ENCODE measurements at places on chromosomes 2 and 18.

DNA sequence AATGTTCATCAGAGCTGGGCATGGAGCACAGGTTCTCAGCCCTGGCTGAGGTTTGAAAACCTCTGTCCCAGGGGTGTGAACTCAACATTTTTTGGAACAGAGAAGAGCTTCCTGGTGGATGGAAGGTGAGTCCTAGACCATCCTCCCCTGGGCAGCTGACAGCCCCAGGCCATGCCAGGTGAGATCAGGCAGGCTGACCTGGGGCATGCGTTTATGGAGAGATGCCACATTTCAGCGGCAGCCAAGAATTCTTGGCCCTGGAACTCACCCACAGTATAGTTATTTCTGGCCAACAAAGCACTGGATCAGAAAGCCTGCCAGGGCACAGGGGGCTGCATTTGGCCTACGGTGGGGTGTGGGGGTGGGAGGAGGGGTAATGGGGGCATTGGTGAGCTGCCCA is 83.8 kb downstream of the EDAR start:
- no peak for DNase-seq

GRCh38 chr2:199940373-199940772 is 14.9 kb downstream of the TYW5 start:
- DNase-seq = no peak

- no peak for DNase-seq
These were observed 285.4 kb upstream of the HS6ST1 start for GRCh38 chr2:128604045-128604444.

DNA sequence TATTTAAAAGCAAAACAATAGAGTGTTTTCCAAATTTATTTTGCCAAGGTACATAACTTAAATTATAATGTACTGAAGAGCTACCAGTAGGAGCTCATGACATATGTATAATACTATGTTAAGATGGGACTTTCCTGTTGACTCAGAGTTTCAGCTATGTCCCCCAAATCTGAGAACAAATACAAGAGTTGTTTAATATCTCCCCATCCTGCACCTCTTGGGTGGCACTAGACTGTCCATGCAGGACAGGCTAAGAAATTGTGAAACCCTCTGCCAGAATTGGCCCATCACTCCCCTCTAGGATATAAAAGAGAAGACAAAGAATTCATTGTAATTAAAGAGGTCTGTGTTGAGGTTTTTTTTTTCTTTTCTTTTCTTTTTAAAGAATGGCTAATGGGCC is 21.7 kb upstream of the CTAGE1 start:
- no peak for DNase-seq

- no peak for DNase-seq
These were observed 6.2 kb upstream of the GDF7 start for GRCh38 chr2:20660506-20661420.

DNA sequence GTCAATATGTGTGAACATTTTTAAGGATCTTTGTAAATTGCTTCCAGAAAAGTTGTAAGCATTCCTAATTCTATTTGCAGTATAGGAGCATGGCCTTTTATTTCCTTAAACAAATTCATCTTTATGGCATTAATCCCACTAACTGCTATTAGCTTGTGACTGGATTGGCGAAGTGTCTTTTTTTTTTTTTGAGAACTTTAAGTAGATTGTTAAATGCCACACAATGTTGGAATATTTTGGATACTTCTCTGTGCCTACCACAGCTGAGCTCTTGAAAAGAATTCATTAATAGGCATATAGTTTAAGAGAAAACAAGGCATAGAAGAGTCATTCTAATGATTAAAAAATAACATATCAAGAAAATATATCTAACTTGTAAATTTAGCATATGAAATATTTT is 129.7 kb downstream of the LAMA3 start:
- no peak for DNase-seq

DNA sequence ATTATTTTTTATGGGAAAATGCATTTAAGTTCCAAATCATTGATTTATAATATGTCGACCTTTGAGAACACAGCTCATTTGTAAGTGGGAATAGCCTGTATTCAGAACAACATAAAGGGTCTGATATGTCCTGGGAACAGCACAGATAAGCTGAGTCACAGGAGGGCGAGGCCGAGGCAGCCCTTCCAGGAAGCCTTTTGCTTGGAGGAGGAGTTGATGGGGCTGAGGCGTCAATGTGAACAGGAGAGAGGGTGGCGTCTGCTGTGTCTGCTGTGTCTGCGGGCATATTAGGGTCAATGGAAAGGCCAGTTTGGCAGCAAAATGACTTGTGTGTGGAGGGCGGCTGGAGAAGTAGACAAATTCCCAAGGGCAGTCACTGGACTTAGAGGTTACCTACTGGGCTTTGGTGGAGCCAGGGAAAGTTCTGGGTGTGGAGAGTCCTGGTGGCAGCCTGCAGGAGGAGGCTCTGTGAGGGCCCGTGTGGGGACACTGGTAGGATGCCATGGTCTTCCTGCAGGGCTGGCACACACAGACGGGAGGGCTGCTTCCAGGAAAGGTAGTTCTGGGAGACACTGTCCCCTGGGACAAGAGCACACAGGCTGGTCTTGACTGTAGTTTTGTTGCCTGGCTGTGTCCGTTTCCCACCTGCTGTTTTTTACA is 128.1 kb downstream of the GLI2 start:
- DNase-seq = no peak

GRCh38 chr2:152303951-152304350 is 31.0 kb upstream of the FMNL2 start:
- DNase-seq = no peak

- no peak for DNase-seq
These were observed 128.0 kb downstream of the OLA1 start for GRCh38 chr2:174120346-174120745.

GRCh38 chr2:10072656-10073480 is 7.3 kb downstream of the CYS1 start:
- DNase-seq = peak; percentile 73

DNA sequence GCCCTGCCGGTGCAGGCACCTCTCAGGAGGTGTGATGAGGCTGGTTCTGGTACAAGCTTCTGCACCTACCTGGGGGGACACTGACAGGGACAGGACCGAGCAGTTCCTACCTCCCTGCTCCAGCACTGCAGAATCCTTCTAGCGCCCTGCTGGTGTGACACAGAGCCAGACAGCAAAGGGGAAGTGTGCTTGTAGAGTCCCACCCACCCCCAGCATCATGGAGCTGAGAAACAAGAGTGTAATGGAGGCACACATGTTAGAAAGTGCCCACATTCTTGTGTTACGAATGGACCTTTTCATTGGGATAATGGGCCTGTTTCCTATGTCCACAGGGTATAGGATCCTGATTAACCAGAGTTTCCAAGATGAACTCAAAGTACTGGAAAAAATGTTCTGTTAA is 38.3 kb downstream of the OXER1 start:
- no peak for DNase-seq

- DNase-seq = no peak
These were observed 210.9 kb upstream of the TMEM200C start for GRCh38 chr18:6106091-6106685.

DNA sequence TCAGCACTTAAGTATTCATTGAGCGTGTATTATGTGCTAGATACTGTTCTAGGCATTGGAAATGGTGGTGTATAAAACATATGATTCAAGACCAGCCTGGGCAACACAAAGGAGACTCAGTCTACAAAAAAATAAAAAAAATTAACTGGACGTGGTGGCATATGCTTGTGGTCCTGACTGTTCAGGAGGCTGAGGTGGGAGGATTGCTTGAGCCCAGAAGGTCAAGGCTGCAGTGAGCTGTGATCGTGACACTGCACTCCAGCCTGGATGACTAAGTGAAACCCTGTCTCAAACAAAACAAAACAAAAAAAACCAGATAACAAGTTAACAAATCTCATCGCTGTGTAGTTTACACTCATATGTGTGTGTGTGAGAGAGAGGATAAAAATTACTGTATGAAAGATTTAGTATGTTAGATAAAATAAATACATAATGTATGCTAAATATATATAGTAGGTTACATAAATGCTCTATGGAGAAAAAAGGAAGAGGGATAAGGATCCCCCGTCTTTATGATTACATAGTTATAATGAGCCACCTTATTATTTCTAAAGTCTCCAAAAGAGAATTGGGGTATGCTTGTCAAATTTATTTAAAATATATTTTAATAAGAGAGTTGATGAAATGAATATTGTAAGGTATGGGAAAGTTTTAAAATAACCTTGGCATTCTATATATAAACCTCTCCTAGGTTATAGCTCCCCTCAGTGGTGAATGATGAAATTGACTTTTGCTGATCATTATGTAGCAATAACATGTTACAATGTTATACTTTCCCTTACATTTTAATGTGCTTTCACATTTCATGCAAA is 69.2 kb downstream of the EHBP1 start:
- DNase-seq = no peak

- no peak for DNase-seq
These were observed 9.3 kb downstream of the OTX1 start for GRCh38 chr2:63059793-63060471.

DNA sequence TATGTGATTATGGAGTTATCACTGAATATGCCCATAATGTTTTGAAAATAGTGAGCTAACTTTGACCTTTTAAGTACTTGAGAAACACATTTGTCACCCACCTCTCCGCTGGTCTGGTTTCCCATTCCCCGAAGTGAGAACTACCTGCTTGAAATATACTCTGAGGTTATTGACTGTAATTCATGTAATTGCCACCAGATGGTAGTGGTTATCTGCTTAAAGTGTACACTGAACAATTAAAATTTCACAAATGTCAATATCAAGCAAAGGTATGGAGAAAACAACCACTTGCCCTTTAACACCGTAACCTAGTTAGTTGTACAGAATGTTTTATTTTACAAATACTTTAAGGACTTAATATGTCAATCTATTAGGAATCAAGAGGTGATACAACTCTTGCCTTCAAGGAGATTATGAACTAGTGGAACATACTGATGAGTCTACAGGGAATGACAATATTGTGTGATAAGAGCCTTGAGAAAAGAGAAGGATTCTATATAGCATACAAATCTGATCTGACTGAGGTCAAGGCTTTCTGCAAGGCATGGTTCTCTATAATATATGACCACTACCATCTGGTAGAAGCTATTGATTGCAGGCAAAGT is 316.8 kb upstream of the KCNH7 start:
- DNase-seq = no peak

GRCh38 chr2:31889044-31889443 is 121.8 kb downstream of the MEMO1 start:
- DNase-seq = no peak

- no peak for DNase-seq
These were observed 101.7 kb upstream of the ZNF521 start for GRCh38 chr18:25453556-25454269.

- DNase-seq = no peak
These were observed 119.2 kb downstream of the CYP26B1 start for GRCh38 chr2:72028351-72028995.

DNA sequence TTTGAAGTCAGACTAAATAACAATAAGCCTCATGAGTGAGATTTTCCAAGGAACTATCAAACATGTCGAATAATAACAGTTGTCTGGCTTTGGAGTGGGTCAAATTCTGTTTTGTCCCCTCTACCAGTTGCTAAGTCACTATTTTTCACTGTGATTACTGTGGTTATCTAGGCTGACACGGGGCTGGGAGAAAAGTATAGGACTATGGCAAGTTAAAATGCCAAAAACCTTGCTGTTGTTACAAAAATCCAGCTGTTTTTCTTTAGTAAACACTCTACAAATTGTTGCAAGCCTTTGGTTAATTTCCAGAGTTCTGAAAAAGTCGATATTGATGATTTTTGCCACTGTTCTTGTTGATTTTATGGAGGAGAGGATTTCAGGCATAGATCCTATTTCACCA is 1.5 kb downstream of the CFAP210 start:
- no peak for DNase-seq

GRCh38 chr2:199144036-199144435 is 313.7 kb downstream of the SATB2 start:
- no peak for DNase-seq

DNA sequence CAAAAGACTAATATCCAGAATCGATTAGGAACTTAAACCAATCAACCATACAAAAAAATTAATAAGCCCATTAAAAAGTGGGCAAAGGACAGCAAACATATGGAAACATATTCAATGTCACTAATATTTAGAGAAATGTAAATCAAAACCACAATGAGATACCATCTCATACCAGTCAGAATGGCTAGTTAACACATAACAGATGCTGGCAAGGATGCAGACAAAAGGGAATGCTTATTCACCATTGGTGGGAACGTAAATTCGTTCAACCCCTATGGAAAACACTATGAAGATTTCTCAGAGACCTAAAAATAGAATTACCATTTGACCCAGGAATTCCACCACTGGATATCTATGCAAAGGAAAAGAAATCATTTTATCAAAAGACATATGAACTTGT is 468.2 kb upstream of the ST6GAL2 start:
- DNase-seq = no peak

DNA sequence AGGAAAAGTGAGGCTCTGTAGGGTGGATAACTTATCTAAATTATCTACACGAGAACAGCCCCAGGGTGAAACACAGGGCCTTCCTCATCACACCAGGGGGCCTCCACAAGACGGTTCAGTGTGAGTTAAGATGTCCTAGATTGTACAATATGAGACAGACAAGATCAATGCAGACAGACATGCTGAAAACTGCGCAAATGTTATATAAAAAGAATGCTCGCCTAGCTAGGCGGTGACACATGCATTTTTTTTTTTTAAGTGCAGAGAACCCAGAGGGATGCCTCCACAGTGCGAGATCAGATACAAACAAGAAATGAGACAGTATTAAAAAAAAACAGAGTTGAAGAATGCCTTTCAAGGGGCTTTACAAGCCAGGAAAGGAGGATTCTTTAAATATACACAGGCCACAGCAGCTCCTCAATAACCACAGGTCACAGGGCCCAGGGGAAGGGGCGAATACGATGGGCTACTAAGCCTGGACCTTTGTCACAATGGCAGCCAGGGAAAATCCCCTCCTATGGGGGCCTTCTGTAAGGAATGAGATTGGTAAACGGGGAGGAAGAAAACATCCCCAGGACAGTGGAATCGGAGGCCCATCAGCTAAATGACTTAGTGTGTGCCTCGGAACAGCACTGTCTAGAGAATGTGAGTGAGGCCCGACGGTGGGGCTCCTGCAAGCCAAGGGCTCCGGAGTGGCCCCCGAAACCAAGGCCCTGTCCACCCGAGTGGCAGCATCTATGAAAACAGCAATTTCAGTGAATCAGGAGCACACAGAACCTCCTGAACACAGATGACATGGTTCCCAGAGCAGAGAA is 48.9 kb downstream of the ADCY3 start:
- no peak for DNase-seq

GRCh38 chr2:128271911-128272600 is 46.6 kb downstream of the HS6ST1 start:
- no peak for DNase-seq

- DNase-seq = no peak
These were observed 24.9 kb upstream of the BZW1 start for GRCh38 chr2:200786826-200787225.

GRCh38 chr2:28142386-28142785 is 250.3 kb upstream of the FOSL2 start:
- no peak for DNase-seq

GRCh38 chr2:225889452-225889851 is 489.9 kb downstream of the NYAP2 start:
- no peak for DNase-seq

Measured in progenitor cell of endocrine pancreas (in vitro differentiated cells).